ENCODE measurements at places on chromosomes 11 and 22. TPM values are rescaled to one million over a fixed set of nuclear protein-coding genes. Genes with fewer than 3 reads are reported as not detected.

GRCh38 chr22:27650572-27650971 lies 151.0 kb downstream of the MN1 start:
- no peak overlapping the region for H3K4me3 ChIP-seq
- no peak for DNase-seq
- H3K27me3 ChIP-seq = no peaks in the 10 kb centered on the region
- no peaks in the 10 kb centered on the region for H3K36me3 ChIP-seq

DNA sequence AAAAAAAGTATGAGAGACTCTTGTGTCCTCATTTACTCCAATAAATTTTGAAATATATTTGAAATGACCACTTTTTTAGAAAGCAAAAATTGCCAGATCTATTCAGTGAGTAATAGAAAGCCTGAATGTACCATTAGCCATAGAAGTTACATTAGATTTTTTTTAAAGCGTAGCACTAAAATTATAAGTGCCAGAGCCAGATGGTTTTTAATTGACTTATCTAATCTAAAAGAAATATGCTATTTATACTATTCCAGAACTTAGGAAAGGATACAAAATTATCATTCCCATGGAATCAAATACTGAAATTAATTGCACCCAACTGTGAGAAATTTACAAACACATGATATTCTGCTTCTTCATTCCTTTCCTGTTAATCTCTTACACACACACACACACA lies 64.4 kb upstream of the SLC17A6 start:
- no peaks in the 10 kb centered on the region for H3K36me3 ChIP-seq
- no peak for DNase-seq
- no peaks in the 10 kb centered on the region for H3K27me3 ChIP-seq

- H3K27me3 ChIP-seq = no peaks in the 10 kb centered on the region
- peak overlapping the region; percentile 78 for H3K27ac ChIP-seq
- H3K36me3 ChIP-seq = no peaks in the 10 kb centered on the region
- peak; percentile 68 for DNase-seq
- H3K4me3 ChIP-seq = peak overlapping the region; percentile 94
Measured at GRCh38 chr11:36509201-36509639, 852 bp downstream of the TRAF6 start.

- H3K4me1 ChIP-seq = no peaks in the 10 kb centered on the region
- DNase-seq = peak; percentile 94
- peak overlapping the region; percentile 62 for H3K27ac ChIP-seq
- peak overlapping the region; percentile 80 for H3K4me3 ChIP-seq
Measured at GRCh38 chr11:65779919-65780769, 632 bp downstream of the AP5B1 start.

- no peak overlapping the region for H3K27ac ChIP-seq
- no peaks in the 10 kb centered on the region for H3K27me3 ChIP-seq
- H3K4me3 ChIP-seq = no peak overlapping the region
- no peaks in the 10 kb centered on the region for H3K36me3 ChIP-seq
Measured at GRCh38 chr11:24253237-24253760, 243.6 kb upstream of the LUZP2 start.

PTPN5 gene
- not detected for total RNA-seq

GRCh38 chr22:36359470-36359996 lies 28.2 kb downstream of the MYH9 start:
- DNase-seq = no peak
- H3K27ac ChIP-seq = no peak overlapping the region
- H3K4me1 ChIP-seq = peaks cover 89% of the 10 kb centered on the region
- no peak overlapping the region for H3K4me3 ChIP-seq
- no peaks in the 10 kb centered on the region for H3K27me3 ChIP-seq

APOA4 gene
- total RNA-seq = not detected

DNA sequence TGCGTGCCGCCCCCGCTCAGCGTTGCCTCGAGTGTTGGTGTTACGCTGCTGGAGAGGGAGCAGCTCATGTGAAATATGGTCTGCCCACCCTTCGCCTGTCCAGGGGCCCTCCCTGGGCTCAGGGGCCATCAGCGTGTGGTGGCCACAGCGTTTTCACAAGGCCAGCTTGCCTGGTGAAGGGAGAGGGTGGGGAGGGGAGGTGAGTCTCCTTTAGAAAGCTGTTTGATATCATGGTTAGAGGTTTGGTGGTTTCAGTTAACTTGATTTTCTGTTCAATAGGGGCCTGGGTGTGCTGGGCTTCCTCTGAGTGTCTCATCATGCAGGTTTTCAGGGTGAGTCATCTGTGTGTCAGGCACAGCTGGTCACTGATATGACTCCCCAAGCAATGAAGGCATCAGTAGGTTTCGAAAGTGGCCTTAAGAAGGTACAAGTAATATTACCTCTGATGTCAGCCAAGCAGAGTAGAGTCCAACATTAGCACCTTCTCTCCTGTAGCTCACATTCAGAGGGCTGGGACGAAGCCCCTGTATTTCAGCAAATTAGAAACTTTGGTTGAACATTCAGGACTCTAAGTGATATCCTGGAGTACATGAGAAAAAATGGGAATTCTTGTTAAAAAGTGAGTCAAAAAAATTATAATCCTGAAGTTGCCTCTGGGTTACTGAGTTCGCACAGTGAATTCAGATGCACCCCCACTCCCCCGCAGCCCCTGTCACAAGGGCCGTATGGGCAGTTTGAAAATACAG lies 172.5 kb downstream of the TBC1D22A start:
- H3K27me3 ChIP-seq = no peaks in the 10 kb centered on the region
- DNase-seq = peak; percentile 95
- H3K27ac ChIP-seq = peak overlapping the region; percentile 51

MAPK8IP1 gene
- 8.1 TPM for total RNA-seq

DNA sequence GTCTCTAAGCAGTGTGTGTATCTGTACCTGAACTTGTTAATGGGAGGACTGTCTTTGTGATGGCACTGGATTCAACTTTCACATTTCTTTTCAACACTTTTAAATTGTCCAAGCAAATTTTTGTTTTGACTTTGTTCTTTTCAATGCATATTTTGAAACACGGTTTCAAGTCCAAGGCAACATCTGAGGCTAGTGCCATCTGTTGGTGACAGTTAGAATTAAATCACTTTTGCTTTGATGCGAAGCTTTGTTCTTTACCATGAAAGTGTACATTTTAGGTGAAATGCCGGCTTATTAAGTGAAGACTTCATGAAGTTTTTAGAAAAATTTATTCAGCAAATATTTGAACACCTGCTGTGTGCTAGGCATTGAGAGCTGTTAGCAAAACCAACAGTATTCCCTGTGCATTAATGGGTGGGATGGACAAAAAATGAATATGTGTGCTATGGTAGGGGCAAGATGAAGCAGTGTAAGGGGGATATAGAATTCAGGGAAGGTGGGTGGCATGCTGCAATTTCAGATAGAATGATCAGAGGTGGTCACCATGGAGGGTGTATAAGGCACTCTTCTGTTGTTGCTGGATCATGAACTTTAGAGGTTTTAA lies 70.2 kb downstream of the DDX10 start:
- H3K4me1 ChIP-seq = peaks cover 15% of the 10 kb centered on the region
- peak; percentile 24 for DNase-seq
- no peaks in the 10 kb centered on the region for H3K27me3 ChIP-seq
- H3K4me3 ChIP-seq = no peak overlapping the region

GRCh38 chr11:69950621-69951020 lies 127.5 kb upstream of the ANO1 start:
- no peaks in the 10 kb centered on the region for H3K36me3 ChIP-seq
- no peak overlapping the region for H3K27ac ChIP-seq
- DNase-seq = no peak
- H3K4me3 ChIP-seq = no peak overlapping the region

GRCh38 chr11:132410383-132410782 lies 1040.0 kb downstream of the NTM start:
- H3K27me3 ChIP-seq = peaks cover 52% of the 10 kb centered on the region
- H3K36me3 ChIP-seq = no peaks in the 10 kb centered on the region
- no peak overlapping the region for H3K27ac ChIP-seq

POU2AF3 gene
- total RNA-seq = not detected

DNA sequence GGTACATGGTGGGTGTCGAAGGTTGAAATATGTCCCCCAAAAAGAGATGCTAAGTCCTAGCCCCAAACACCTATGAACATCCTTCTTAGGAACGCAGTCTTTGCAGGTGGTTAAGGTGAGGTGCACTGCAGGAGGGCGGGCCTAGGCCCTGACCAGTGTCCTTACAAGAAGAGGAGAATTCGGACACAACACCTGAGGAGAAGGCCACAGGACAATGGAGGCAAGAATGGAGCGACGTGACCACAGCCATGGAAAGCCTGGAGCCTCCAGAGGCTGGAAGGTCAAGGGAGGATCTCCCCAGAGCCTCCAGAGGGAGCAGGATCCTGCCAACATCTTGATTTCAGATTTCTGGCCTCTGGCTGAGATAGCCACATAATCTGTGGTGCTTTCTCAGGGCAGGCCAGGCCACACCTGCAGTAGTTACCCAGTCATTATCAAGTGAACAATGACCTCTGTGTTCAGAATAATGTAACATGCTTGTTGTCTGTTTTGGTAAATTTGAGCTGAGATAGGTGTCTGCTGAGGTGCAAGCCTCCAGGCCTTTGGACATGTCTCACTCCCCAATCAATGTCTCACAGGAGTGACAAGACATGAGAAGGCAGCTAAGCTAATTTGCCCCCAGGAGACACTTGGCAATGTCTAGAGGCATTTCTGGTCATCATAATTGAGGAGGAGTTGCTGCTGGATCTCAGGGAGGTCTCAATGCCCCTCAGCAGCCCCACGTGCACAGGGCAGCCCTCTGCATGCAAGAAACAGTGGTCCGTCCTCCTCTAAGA lies 498.9 kb downstream of the BRD1 start:
- no peak for DNase-seq
- no peak overlapping the region for H3K4me3 ChIP-seq
- no peaks in the 10 kb centered on the region for H3K27me3 ChIP-seq
- no peaks in the 10 kb centered on the region for H3K4me1 ChIP-seq
- H3K27ac ChIP-seq = no peak overlapping the region

EI24 gene
- total RNA-seq = 124 TPM

All from GM23248 (cell line).